PC-3 (cell line): ENCODE measurements at places on chromosomes 2 and 18.

GRCh38 chr2:221914334-221914880 lies 342.3 kb upstream of the EPHA4 start:
- DNase-seq = no peak

DNA sequence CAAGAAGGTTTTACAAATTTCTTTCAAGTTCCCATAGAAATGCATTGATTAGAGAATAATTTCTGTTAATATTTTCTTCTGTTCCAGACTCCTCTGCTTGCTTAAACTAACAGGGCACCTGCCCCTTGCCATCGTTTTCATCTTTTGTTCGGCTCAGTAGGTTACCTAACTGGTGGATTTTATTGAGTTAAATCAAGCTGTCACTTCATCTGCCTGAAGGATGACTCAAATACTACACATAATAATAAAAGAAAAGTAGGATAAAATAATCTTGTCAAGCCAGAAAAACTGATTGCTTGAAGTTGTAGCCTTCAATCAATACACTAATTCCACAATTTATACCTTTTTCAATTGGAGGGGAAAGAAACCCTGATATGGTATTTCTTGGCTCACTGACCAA lies 234.0 kb downstream of the NR4A2 start:
- peak; percentile 58 for DNase-seq

DNA sequence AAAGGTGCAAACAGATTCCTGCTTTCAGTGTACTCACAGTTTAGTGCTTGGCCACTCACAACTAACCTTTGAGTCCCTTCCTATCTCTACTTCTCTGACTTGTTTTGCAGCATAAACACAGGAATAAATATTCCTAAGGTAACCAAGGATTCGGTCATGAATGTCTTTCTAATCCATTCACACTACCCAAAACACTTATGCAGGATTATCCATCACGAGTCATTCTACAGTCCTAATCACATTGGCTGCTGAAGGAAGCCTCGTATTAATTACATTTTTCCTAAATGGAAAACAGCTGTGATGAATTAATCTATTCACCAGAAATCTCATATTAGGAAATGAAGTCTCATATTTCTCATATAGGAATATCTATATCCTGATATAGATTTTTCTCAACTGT lies 16.3 kb downstream of the RDH14 start:
- DNase-seq = no peak

DNA sequence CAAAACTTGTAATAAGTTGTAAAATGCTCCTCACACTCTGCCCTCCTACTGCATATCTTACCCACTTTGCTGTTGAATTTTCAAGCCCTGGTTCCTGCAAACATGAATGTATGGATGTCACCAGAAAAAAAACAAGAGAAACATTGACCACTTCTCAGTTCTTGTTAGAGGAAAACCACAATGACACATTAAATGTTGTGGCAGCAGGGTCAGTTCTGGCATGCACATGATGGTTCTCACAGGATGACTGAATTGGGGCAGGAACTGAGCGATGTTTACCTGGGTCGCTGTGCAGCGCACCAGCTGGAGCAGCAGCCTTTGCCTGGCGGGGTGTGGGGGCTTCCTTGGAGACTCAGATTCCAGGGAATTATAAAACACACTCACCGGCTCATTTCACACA lies 14.0 kb upstream of the PRKCE start:
- DNase-seq = peak; percentile 85

GRCh38 chr2:30694286-30695055 lies 112.8 kb downstream of the CAPN13 start:
- no peak for DNase-seq

DNA sequence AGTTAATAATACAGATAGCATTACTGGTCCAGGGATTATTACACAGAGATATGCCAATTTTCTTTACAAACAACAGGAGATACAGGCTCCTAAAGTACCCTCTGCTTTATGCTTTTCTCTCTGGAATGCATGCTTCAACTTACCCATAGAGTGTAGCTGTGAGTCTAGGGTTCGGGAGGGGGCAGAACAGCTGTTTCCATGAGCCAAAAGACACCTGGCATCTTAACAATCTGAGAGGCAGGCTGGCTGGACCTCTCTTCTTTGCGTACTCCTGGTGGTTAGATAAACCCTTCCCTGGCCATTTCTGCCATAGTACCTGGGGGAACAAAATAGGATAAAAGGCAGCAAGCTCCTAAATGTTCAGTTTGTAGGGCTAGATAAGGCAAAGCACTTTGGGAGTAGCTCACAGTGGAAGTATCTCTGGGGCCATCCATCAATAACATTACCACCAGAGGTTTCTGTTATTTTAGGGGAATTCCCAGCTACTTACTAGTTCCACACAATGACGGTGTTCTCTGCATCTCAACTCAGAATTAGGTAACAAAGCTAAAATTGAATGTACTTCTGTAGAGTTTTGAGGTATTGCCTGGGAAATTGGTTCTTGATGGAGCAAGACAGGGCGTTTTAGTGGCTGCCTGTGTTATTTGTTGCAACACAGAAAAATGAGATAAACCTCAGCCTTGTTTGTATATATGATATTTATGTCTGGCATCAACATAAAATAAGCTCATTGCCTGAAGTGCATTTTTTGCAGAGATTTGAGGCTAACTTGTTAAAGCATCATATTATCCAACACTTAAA lies 6.2 kb upstream of the CCDC85A start:
- no peak for DNase-seq

DNA sequence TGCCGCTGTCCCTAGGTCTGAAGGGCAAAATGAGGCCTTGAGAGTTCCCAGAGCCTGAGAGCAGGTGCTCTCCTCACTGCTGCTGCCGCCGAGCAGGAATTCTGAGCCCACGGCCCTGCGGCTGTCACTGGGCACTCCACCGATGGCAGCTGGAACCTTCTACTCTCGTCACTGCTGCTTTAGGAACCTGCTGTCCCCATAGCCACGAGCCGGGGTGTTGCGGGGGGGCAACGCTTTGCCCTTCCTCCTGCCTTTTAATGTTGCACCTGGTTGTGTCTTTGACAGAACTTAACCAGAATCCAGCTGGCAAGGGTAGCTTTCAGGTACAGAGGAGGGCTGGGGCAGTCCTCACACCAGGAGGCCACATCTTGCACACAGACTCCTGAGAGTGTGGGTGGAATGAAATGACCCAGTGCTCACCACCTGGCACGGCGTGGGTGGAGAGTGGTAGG lies 32.3 kb downstream of the NCK2 start:
- no peak for DNase-seq

DNA sequence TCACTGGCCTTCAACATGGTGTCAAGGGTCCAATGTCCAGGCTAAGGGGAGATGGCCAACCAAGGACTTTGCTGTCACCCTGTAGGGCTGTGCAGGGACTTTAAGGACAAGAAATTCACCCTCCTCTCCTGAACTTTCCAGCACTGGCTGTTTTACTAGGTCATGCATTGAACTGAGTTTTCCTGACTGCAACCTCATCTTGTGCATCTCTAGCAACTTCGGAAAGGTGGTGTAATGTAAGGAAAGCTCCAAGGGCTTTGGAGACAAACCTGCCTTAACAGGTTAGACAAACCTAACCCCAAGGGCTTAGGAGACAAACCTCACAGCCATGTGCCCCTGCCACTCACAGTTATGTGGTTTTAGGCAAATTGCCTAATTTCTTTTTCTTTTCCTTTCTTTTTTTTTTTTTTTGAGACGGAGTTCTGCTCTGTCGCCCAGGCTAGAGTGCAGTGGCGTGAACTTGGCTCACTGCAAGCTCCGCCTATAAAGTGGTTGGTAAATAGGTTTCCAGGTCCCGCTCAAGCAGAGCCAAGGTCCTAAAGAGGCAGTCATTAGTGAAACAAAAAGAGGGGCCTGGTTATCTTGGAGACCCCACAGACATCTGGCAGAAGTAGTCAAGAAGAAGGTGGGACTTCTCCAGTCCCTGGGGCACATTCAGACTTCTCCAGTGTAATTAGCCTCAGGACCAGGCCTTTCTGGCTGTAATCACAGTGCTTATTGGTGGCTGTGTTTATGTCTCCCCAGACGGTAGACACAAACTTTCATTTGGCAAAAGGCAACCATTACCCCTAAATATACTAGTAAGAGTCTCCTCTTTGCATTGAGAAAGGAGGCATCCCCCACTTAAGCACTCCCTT lies 37.6 kb upstream of the PMAIP1 start:
- no peak for DNase-seq

GRCh38 chr2:1491751-1492150 lies 78.5 kb downstream of the TPO start:
- no peak for DNase-seq

GRCh38 chr2:9228088-9228751 lies 21.6 kb downstream of the ASAP2 start:
- DNase-seq = peak; percentile 43

DNA sequence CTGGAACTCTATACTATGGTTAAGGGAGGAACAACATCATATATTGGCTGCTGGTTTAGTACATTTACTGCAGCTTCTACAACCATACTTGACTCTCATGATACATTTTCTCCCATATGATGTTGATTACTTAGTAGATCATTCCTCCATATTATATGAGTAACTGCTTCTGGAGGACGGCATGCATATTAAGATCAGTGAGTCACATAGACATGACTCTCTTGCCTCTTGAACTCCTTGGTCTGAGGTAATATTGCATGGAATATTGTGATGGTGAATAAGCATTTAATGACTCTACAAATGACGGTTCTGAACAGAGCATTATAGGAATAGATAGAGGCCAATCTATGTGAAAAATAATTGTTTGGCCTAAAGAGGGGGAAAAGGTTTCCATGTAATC lies 418.8 kb upstream of the SPHKAP start:
- DNase-seq = peak; percentile 69

- DNase-seq = no peak
Measured at GRCh38 chr2:162037028-162037795, 36.8 kb downstream of the DPP4 start.

DNA sequence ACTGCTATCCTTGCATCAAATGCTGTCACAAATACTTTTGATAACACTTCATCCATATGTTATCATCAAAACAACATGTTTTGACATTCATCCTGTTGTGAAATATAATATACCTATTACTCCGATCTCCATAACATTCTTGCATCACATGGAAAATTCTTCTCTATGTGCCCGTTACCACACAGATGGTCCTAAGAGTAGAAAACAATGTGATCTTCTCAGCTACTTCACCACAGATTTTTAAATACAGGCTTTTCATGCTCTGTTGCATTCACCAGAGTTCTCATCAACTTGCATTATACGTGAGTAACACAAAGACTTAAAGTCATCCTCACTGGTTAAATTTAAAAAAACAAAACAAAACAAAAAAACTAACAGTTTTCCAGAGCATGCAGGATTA lies 1603.3 kb upstream of the ZEB2 start:
- no peak for DNase-seq

- peak; percentile 68 for DNase-seq
Measured at GRCh38 chr2:234451852-234452625, 44.8 kb downstream of the ARL4C start.

DNA sequence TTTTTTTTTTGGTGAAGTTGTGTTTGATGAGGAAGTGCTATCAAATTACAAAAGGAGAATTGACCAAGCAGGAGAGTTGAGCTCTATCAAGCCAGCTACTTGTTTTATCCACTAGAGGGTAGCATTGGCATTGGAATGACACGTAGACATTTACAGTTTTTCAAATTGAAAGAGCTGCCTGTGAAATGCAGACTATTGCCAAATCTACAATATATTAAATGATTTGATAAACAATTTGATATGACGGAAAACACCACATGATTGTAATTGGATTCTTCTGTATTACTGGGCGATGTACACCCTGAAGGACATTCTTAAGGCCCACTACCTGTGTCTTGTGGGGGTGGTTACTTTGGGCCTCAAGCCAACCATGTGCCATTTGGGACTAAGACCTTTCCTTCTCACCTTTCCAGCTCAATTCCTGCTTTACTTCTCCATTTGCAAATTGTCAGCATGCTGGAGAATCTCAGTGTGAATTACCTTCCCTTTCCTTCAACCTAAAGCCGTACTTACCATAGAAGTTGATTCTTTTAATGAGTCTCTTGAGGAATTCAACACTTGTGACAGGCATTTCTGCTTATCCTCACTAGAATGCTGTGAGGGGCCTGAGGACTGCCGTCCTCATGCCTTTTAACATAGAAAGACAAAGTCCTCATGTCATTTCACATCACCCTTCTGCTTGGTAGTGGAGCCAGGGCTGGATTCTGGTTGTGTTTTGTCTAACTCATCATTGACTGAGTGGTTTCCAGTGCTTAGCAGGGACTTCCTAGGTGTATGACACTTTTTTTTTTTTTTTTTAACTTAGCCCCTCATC lies 134.8 kb upstream of the THUMPD2 start:
- DNase-seq = peak; percentile 88

GRCh38 chr18:394262-394986 lies 106.1 kb downstream of the COLEC12 start:
- no peak for DNase-seq

- DNase-seq = no peak
Measured at GRCh38 chr2:72133721-72134407, 13.8 kb downstream of the CYP26B1 start.

GRCh38 chr18:51226068-51226467 lies 28.6 kb upstream of the MEX3C start:
- no peak for DNase-seq

DNA sequence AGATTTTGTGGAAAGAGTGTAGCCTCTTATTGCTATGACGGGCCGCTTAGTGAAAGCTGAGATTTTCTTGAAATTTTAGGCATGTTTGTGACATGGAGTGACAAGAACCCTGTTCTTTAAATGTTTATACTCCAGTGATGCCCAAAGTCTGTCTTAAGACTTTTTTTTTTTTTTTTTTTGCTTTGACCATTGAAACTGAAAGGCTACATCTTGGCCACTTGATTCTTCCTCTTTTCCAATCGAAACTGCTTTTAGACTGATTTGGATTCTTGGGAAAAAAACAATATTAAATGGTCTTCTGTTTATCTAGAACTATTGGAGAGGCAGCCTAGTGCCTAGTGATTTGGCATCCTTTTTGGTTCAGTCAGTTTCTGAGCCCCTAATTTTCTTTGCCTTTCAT lies 2.4 kb upstream of the SLC8A1 start:
- no peak for DNase-seq

- no peak for DNase-seq
Measured at GRCh38 chr2:12665334-12665733, 51.4 kb upstream of the TRIB2 start.

DNA sequence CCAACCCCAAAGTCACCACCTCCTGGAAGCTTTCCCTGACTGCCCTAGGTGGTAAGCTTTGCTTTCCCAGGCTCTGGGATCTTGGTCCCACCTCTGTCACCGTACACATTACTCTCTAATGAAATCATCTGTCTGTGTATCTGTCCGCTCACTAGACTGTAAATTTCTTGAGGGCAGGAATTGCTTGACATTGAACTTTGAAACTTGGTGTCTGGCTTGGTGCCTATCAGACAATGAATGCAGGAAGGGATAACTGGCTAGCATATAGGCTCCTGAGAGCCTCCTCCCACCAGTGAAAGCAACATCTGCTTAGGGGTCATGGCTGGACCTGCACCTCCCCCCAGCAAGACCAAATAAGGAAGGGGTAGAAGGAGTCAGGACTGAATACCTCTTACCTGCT lies 155.7 kb downstream of the TNS1 start:
- no peak for DNase-seq
